HT1080 (cell line): ENCODE measurements at places on chromosomes 6 and 20. TPM values are rescaled to one million over a fixed set of nuclear protein-coding genes. Genes with fewer than 3 reads are reported as not detected.
A peak's percentile ranks its signal among the peaks of the same experiment; 100 is the strongest.

DNA sequence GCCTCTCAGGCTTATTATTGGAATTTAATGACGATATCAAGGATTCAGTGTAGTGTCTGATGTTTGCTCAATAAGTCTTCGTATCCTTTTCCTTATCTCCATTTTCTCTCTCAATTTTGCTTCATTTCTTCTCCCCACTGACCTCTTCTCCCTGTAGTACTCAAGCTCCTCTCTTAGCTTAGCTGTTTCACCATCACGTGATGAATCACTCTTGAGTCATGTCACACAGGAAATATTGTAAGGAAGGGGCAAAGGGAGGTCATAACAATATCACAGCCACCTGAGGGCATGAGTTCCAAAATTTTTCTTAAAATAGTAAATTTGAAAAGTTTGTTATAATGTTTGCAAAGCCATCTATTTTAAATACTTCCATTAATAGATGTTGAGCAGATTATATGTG lies 392.2 kb upstream of the MARCKS start:
- DNase-seq = peak; percentile 85

The RFX6 gene
- not detected in 2 replicates for total RNA-seq

The ARMC12 gene
- not detected in 2 replicates for total RNA-seq

DNA sequence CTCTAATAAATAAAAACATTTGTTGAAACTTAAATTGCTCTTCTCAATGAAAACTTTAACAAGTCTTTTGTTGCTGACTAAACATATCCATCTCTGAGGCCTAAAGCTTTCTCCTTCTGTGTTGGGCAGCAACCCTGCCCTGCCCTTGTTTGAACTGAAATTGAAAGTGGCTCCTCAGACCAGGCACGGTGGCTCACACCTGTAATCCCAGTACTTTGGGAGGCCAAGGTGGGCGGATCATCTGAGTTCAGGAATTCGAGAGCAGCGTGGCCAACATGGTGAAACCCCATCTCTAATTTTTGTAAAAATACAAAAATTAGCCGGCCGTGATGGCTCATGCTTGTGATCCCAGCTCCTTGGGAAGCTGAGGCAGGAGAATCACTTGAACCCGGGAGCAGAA lies 29.2 kb upstream of the GNRH2 start:
- no peak for DNase-seq

DNA sequence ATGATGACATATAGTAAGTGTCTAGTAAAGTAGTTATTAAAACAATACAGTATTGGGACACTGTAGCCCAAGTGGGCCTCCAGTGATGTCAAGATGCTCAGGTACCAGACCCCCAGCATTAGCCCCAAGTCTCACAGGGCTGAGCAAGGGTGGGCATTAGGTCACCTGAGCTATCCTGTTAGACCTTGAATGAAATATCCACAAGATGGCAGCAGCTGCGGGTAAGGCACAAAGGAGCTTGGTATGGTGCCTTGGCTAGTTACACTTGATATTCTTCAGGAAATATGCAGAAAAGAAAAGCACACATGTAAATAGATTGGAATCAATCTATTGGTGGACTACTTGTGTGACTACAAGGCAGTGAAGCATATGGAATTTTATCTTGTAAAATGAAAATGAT lies 701.8 kb upstream of the ADGRB3 start:
- DNase-seq = no peak

- no peak for DNase-seq
These were observed 139.8 kb downstream of the ANKRD60 start for GRCh38 chr20:58088625-58089024.

- peak; percentile 40 for DNase-seq
These were observed 150.3 kb downstream of the SYCP2 start for GRCh38 chr20:59782986-59783640.

The WFDC5 gene
- not detected in 2 replicates for total RNA-seq

DNA sequence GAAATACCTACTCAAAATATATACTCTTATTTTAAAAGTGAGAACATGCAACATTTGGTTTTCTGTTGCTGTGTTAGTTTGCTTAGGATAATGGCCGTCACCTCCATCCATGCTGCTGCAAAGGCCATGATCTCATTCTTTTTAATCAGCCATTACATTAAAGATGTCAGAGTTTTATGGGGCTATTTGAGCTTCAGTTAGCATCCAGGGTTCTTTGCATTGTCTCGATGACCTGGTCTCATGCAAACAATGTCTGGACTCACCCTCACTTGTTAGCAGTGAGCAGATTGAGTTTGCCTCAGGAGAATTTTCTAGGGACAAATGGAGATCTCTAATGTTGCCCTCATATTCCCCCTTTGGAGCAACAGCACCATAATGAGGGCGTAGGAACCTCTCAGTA lies 458.7 kb upstream of the AGPAT4 start:
- DNase-seq = no peak

DNA sequence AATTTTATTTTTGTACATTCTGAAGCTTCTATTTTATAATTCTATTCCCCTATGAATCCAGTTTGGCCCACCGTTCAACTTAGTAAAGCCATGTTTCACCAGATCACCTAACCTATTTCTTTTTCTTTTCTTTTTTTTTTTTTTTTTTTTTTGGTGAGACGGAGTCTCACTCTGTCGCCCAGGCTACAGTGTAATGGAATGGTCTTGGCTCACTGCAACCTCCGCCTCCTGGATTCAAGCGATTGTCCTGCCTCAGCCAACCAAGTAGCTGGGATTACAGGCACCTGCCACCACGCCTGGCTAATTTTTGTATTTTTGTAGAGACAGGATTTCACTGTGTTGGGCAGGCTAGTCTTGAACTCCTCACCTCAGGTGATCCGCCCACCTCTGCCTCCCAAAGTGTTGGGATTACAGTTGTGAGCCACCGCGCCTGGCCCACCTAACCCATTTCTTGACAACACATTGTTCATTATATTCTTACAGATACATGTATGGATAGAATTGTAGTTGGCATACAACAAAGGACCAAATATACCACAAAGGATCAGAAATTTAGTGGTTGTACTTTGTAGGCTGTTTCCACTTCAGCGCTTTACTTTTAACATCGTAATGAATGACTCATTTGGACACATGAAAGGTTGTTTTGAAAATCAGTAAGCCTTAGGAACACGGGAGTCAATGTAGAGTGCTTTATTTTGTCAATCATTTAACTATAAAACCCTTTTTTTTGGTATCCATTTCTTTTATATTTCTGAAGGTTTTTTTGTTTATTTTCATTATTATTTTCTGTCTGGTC lies 63.2 kb downstream of the GJA1 start:
- no peak for DNase-seq

The CALHM6 gene
- 0.31 TPM in 1 of 2 replicates, not detected in the other for total RNA-seq

- no peak for DNase-seq
These were observed 48.2 kb upstream of the TLDC2 start for GRCh38 chr20:36827541-36828279.

DNA sequence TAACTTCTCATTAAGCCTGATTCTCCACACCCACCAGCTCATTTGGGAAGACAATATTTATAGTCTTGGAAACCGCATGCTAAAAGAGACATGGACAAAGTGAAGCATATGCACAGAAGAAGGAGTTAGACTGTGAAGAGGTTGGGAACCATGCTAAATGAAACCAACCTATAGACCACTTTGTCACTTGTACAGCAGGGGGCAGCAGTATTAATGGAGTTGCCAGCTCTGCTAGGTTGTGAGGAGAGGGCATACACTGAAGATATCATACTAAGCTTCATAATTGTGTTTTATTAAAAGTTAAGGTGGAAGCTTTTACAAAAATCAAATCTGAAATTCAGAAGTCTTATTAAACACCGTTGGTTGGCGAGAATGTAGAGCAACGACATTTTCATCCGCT lies 38.3 kb upstream of the HMGCLL1 start:
- DNase-seq = peak; percentile 46

DNA sequence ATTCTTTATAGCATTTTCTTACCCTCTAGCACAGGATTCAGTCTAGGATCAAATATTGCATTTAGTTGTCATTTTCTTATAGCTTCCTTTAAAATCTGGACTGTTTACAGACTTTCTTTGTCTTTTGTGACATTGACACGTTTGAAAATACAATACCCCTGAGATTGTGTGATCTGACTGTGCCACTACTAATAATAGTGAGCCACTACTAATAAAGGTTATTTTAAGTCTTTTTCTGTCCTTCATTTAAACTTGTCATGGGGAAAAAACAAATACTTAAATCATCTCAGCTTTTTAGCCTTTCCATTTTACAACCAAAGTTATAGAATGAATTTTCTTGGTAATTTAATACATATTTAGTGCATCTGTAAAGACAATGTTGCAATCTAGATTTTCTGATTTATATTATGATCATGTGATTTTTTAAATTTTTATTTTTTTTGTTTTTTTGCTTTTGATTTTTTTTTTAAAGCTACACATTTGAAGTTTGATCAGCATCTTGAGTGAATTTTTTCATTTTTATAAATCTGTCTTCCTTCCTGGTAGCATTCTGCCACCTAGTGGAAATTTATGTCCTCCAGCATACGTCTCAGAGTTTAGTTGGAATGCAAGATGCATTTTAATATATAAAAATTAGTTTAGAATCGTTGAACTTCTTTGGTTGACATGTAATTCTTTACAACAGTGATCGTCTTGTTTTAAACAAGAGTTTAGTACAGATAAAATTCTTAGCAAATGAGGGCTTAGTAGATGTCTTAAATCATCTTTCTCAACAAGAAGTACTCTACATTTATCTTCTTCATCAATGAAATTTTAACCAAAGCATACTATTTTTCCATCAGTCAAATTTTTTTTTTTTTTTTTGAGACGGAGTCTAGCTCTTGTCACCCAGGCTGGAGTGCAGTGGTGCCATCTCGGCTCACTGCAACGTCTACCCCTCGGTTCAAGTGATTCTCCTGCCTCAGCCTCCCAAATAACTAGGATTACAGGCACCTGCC lies 119.4 kb downstream of the NCOA3 start:
- DNase-seq = peak; percentile 59

GRCh38 chr6:165487950-165488349 lies 175.1 kb downstream of the PDE10A start:
- DNase-seq = no peak

The DEFB132 gene
- total RNA-seq = not detected in 2 replicates

- no peak for DNase-seq
These were observed 207.1 kb downstream of the ERMARD start for GRCh38 chr6:169958510-169958909.

DNA sequence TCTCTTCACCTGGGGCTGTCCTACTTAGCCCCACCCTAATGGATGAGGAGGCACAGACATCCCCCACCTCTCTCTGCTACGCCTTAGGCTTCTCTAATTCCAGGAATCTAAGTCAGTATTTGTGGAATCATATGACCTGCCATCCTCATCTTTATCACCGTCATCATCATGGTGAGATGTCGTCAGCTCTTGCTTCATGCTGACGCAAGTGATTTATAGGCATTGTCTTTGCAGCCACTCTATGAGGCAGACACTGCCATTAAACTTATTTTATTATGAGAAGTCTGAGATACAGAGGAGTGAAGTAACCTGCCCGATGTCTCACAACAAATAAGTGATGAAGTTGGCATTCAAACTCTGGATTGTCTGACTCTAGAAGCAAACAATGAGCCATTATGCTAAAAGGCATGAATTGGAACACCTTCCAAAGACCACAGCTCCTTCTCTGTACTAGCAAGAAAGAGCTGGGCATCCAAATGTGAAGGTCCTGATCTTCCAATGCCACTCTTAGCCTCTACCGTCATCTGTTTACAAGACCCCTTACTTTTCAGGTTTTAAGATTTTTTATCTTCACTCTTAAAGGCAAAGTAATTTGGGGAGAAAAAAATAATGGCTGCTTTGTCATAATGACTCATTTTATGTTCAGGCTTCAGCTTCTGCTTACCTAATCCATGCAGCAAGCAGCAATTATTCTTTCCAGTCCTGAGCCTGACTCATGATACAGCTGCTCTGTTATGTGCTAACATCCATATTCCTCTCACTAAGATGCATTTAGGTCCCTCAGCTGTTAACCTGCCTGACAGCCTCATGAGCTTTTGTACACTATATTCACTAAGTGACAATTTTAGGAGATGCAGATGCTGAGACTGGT lies 113.7 kb upstream of the BCLAF1 start:
- DNase-seq = peak; percentile 93

DNA sequence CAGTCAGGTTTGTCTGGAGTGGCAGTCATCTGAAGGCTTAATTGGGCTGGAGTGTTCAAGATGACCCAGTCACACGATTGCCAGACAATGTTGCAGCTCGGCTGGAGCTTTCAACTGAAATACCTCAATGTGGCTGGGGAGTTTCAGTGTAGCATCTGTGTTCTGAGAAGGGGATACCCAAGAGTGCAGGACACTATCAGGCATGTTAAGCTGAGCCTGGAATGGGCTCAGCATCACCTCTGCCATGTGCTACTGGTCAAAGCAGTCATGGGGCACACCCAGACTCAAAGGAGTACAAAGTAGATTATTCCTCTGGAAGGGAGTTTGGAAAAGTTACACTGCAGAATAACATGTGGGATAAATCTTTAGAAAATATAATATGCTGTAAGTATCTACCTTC lies 363.9 kb downstream of the KIF16B start:
- no peak for DNase-seq

DNA sequence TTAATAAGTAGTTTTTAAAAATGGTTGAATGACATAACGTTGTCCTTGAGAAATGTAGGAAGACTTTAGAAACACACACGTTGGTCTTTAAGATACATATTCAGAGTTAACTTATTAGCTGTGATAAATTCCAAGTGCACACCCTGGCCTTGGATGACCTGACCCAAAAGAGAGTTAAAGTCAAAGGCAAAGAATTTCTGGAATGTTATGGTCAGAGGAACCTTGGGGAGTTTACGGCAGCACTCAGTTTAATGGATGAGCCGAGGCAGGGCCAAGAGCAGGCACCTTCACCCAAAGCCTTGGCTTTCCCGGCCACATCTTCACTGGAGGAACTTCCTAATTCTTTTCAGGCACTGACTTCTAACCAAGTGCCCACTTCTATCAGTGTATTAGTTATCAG lies 200.5 kb downstream of the SMOC2 start:
- no peak for DNase-seq

GRCh38 chr20:37651932-37652331 lies 41.9 kb upstream of the CTNNBL1 start:
- DNase-seq = peak; percentile 50

- no peak for DNase-seq
These were observed 101.2 kb downstream of the ERMARD start for GRCh38 chr6:169852504-169853195.

DNA sequence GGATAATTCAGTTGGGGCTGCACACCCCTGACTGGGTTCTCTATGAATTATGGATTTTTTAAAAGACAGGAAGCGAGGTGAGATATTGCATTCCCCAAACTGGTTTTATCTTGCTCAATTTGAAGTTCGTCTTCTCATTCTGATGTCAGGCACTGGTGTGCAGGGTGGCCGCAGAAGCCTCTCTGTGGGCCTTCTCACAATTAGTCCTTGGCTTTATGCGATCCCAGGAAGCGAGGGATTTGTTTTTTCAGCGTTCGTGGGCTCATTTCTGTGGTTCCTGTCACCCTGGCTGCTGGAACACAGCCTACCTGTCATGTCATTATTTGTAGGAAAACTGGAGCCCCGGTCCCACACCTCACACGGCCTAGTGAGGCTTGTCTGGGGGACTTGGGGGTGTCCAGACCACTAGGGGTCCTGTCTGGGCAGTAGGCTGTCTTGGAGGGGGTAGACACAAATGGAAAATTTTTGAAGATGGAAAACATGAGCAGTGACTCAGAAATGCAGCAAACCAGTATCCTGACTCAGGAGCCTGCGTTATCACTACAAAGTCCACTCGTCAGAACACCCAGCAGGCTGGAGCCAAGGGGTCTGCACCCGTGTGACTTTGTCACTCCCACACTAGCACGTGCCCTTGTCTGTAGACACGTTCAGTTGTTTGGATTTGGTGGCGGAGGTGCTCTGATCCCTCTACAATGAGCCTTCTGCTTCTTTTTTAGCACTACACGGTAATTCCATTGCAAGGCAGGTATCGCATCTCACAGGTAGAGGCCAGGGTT lies 42.2 kb downstream of the GNAS-AS1 start:
- DNase-seq = no peak
